ENCODE measurements at places on chromosomes 1 and 21.

GRCh38 chr1:38576241-38576640, 283.3 kb downstream of the RRAGC start:
- DNase-seq: no peak

DNA sequence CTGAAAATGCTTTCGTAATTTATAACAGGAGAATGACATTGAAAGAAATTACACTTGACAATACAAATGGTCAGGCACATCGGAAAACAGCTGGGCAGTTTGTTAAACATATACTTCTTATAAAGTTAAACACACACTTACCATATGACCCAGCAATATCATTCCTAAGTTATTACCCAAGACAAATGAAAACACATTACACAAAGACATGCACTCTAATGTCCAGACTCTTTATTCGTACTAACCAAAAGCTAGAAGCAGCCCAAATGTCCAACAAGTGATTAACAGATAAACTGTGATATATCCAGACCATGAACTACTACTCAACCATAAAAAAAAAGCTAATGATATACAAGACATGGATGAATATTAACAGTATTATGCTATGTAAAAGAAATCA, 8.5 kb downstream of the AKT3 start:
- DNase-seq: no peak

DNA sequence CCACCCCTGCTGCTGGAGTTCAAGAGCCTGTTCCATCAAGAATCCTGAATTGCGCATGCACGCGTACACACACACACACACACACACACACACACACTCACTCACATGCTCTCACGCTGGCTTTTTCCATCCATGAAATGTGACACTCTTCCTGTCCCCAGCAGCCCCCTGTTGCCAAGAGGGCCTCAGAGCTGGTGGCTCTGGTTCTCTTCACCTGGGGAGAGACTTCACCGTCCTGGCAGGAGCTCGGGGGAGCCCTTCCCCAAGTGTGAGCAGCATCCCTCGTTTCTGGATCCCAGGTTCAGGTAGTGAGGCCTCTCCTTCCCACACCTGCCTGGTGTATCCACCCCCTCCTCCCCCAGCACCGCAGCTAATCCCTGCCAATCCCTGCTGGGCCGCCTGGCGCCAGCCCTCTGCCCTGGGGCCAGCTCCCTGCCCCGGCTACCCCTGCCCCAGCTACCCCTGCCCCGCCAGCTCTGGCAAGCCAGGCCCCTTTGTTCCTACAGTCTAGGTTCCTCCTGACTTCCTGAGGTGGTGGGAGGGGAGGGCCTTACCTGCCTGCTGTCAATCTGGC, 9.9 kb downstream of the PLOD1 start:
- DNase-seq: no peak

DNA sequence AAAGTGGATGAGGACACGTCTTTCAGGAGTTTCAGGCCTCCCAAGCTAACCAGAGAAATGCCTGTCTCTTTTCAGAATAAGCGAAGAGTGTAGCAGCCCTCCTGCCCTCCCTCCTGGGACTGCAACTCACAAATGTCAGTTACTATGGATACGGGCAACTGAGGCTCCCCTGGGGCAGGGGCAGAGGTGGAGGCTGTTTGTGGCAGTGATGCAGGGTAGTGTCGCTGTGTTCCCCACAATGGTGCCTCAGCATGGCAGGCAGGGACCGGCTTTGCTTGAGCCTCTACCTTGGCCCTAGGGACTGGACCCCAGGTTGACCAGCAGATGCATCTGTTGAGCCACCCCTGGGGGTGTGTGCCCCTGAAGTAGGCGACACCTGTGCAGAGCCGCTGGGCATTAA, 10.2 kb downstream of the NFASC start:
- DNase-seq: no peak
